ENCODE measurements at places on chromosomes 11 and 22. TPM values are rescaled to one million over a fixed set of nuclear protein-coding genes. Genes with fewer than 3 reads are reported as not detected.

GRCh38 chr11:129249351-129249750 is 57.2 kb upstream of the ARHGAP32 start:
- no peaks in the 10 kb centered on the region for H3K36me3 ChIP-seq
- H3K27me3 ChIP-seq = no peaks in the 10 kb centered on the region
- DNase-seq = no peak
- H3K4me1 ChIP-seq = no peaks in the 10 kb centered on the region

DNA sequence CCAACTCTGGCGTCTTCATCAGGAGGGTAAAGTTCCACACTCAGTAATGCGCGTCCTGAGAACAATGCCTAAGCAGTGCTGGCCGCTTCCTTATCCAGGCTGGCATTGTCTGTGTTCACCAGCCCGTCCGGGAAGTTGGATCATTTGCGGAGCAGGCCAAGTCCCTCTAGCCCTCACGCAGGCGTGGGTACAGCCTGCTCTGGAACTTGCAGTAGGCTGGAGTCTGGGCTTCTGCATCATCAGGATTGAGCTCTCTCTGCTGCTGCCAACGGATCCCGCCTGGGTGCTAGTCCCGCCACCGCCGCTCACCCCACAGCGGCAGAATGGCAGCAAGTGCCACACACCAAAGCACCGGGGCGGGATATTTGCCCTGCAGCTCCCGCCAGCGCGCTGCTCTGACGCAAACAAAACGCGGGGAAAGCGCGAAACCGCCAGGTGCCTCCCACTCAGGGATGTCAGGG is 29.0 kb downstream of the GLYATL1 start:
- H3K27me3 ChIP-seq = peaks cover 2% of the 10 kb centered on the region
- H3K4me3 ChIP-seq = no peak overlapping the region
- H3K4me1 ChIP-seq = no peaks in the 10 kb centered on the region
- H3K27ac ChIP-seq = no peak overlapping the region
- no peak for DNase-seq
- no peaks in the 10 kb centered on the region for H3K36me3 ChIP-seq

- no peaks in the 10 kb centered on the region for H3K4me1 ChIP-seq
- peak; percentile 69 for DNase-seq
- H3K27me3 ChIP-seq = peaks cover 17% of the 10 kb centered on the region
- H3K4me3 ChIP-seq = no peak overlapping the region
- H3K27ac ChIP-seq = no peak overlapping the region
- H3K36me3 ChIP-seq = no peaks in the 10 kb centered on the region
These were observed 35.9 kb upstream of the PRDM11 start for GRCh38 chr11:45110562-45110961.

DNA sequence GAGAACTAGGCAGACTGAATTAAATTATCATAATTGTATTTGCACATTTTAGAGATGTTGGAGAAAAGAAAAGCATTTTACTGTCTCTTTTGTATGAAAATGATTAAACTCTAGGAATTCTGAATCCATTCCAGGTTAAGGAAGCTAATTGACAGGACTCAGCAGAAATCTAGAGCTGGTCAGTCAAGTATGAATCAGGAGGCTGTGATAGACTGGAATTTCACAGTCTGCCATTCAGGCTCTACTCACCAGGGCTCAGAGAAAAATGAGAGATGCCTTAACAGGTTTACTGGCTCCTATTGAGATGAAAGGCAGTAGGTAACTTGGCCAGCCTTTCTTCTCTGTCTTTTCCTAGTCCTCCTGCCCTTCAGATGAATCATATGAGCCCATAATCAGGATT is 693.9 kb upstream of the CHORDC1 start:
- no peaks in the 10 kb centered on the region for H3K36me3 ChIP-seq
- no peaks in the 10 kb centered on the region for H3K27me3 ChIP-seq
- no peak overlapping the region for H3K27ac ChIP-seq
- no peaks in the 10 kb centered on the region for H3K4me1 ChIP-seq
- no peak overlapping the region for H3K4me3 ChIP-seq
- no peak for DNase-seq

DNA sequence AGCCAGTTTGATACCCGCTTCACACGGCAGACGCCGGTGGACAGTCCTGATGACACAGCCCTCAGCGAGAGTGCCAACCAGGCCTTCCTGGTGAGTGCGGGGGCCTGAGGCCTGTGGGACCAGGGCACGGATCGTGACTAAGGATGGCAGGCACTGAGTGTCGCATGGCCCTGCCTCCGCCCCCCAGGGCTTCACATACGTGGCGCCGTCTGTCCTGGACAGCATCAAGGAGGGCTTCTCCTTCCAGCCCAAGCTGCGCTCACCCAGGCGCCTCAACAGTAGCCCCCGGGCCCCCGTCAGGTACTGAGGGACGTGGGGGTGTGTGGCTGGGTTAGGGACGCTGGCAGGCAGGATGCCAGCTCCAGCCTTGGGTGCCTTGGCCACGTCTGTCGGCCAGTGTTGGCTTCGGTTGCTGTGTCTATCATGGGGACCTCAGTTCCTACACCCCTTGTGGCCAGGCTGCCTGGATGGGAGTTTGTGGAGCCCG is 3.0 kb downstream of the PTPRCAP start:
- H3K4me3 ChIP-seq = peak overlapping the region; percentile 98
- DNase-seq = no peak
- H3K27ac ChIP-seq = peak overlapping the region; percentile 95
- H3K36me3 ChIP-seq = peaks cover 11% of the 10 kb centered on the region

GRCh38 chr22:44023404-44024287 is 456 bp upstream of the PARVB start:
- H3K4me1 ChIP-seq = peaks cover 28% of the 10 kb centered on the region
- DNase-seq = no peak
- H3K27me3 ChIP-seq = peaks cover 4% of the 10 kb centered on the region
- no peak overlapping the region for H3K27ac ChIP-seq
- H3K36me3 ChIP-seq = no peaks in the 10 kb centered on the region
- peak overlapping the region; percentile 50 for H3K4me3 ChIP-seq

DNA sequence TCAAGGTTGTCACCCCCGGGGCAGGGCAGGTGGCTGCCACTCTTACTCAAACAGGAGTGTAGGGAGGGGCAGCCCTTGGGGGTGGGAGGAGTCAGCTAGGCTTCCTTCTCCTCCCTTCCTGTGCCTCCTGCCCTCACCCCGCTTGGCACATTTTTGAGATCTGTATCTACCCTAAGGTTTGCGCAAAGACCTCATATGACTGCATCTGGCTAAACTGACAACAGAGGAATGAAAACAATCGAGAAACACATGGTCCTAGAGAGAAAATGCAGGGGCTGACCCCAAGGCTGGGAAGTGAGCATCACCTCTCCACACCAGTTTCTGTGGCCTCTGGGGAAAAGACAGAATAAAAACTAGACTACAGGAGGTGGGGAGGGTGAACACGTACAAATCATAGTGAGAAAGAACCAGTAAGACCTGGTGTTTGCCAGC is 28.1 kb downstream of the IGSF9B start:
- H3K4me1 ChIP-seq = peaks cover 11% of the 10 kb centered on the region
- peaks cover 2% of the 10 kb centered on the region for H3K27me3 ChIP-seq
- no peak overlapping the region for H3K4me3 ChIP-seq
- DNase-seq = no peak
- H3K27ac ChIP-seq = no peak overlapping the region

DNA sequence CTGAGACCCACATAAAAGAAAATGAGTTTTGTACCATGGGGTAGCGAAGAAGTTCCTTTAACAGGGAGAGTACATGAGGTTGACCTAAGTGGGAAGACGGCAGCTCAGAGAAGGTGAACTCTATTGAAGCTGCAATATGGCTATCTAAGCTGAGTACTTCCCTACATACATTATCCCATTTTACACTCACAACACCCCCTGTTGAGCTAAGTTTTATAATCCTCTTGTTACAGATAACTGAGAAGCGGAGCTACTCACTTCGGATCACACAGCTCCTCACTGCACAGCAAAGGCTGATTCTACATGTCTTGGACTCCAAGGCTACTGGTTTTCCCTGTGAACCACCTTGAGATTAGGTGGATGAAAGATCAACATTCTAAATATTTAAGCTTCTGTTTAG is 8.2 kb upstream of the PIWIL4 start:
- H3K4me1 ChIP-seq = no peaks in the 10 kb centered on the region
- H3K27ac ChIP-seq = no peak overlapping the region
- no peaks in the 10 kb centered on the region for H3K36me3 ChIP-seq
- H3K4me3 ChIP-seq = no peak overlapping the region
- H3K27me3 ChIP-seq = peaks cover 2% of the 10 kb centered on the region

DNA sequence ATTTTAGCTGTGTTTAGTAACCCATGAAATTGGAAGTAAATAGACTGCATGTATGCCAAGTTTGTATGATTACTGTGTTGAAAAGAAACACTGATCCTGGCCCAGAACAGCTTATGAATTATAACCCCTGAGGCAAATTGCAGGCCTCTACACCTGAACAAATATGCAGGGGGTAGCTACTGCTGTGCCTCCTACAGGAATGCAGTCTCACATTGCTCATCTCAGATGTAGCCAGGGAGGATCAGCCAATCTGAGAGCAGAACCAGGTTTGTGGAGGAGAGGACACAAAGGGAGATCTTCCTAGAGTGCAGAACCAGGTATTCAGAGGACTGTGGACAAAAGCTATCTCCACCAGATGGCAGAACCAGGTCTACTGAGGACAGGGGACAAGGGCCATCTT is 442.2 kb upstream of the DDI1 start:
- H3K36me3 ChIP-seq = no peaks in the 10 kb centered on the region
- DNase-seq = no peak
- peaks cover 2% of the 10 kb centered on the region for H3K27me3 ChIP-seq
- no peak overlapping the region for H3K27ac ChIP-seq
- H3K4me3 ChIP-seq = no peak overlapping the region

The SYT12 gene
- polyA plus RNA-seq = not detected

The STK33 gene
- polyA plus RNA-seq = not detected

The TRIM49 gene
- polyA plus RNA-seq = not detected

The GP1BB gene
- 0.95 TPM for polyA plus RNA-seq
